ENCODE measurements at places on chromosomes 1 and 21.

GRCh38 chr1:21217812-21218596 is 41.3 kb upstream of the EIF4G3 start:
- DNase-seq, result peak; percentile 53

GRCh38 chr1:112542206-112542973 is 33.6 kb downstream of the WNT2B start:
- DNase-seq, result peak; percentile 15

DNA sequence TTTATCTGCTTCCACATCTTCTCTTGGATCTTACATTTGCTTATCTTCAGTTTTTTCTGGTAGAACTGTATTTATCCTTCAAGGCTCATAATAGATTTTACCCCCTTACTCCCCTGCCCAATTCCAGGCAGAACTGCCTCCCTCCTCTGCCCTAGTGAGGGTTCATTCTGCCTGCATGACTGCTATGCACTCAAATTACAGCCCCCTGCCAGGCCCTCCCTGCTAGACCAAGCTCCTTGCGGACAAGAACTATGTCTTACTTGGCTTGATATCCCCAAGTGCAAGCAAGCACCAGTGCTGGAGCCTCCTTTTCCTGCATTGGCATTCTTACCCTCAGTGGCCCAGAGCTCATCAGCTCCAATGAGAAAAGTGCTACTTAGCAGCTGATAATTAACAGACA is 18.1 kb downstream of the MAPKAPK2 start:
- DNase-seq, result no peak

GRCh38 chr1:209368864-209369598 is 214.5 kb upstream of the CAMK1G start:
- peak; percentile 84 for DNase-seq

- DNase-seq, result peak; percentile 84
Measured at GRCh38 chr1:178869119-178869697, 1.7 kb downstream of the ANGPTL1 start.

GRCh38 chr1:207288315-207288714 is 33.2 kb upstream of the CD55 start:
- DNase-seq, result no peak

DNA sequence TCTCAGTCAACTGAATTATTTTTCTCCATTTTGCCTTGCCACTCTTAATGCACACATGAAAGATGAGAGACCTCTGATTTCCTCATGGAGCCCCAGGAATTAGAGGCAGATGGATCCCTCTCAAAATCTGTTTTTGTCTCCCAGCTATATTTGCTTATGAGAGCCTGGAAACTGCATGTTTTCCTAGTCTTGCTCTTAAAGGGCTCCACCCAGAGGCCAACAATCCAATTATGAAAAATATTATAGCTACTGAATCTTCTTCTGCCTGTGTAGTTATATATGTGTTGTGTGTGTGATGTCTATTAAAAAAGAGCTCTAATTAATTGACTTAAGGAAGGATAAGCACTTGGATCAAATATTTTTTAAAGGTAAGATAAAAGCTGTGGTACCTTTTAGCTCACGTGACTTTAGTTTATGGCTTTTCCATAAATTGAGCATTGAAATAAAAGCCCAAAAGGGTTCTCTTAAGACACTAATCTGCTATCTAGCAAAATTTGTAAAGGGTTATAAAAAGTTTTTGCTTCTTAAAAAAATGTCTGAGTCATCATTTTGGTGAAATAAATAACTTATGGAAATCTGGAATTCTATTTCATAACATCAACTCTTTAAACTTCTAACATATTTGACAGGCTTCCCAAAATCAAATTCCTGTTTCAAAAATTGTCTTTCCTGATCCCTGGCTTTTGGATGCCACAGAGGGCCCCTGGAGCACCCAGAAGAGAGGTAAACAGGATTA is 31.2 kb upstream of the TSPEAR start:
- peak; percentile 28 for DNase-seq

GRCh38 chr1:17689011-17689410 is 66.1 kb upstream of the ACTL8 start:
- DNase-seq, result no peak

GRCh38 chr1:40622936-40623629 is 42.4 kb downstream of the RIMS3 start:
- DNase-seq, result no peak

DNA sequence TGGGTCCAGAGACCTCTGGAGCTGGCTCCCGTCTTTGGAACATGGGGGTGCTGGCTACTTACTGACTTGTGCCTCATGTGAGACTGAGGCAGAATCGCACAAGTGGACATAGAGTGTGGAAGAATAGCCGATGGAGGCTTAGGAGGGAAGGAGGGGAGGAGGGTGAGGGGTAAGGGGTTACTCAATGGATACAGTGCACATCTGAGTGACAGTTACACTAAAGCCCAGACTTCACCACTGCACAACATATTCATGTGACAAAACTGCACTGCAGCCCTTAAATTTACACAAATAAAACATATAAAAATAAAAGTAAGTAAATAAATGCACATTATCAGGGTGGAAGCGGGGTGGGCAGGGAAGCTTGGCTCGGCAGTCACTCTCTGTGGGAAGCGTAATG is 197.7 kb upstream of the RAB4A start:
- DNase-seq, result no peak

DNA sequence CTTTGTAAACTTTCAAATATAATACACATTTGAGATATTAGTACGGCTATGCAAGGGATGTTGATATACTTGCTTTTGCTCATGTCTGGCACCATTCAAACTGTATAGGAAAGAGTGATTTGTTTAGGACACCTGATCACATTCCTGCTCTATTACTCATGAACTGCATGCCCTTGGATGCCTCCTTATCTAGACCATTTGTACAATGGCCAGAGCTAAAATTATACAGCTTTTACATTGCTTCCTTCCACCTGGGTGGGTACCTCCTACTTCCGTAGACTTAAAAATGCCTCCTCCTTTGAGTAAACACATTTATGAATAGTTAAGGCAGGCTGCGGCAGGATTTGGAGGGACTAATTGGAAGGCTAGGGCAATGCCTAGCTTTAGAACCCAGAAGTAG is 85.4 kb upstream of the PBX1 start:
- no peak for DNase-seq

DNA sequence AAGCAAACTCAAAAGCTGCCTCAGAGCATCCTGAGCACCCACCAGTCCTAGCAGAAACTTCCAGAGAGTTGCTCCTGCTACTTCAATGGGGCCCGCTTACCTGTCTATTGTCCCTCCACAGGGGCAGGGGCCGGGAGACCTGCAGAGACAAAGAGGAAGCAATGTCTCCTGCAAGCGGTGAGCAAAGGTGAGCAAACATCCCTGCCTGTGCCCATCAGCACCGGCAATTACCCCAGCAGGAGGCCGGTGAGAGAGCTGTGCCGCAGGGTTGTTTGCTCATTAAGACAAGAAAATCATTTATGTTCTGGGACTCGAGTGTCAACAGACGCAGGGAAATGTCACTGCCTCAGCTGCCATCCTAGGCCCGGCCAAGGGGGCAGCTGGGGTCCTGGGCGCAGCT is 53.8 kb upstream of the TARDBP start:
- no peak for DNase-seq

GRCh38 chr1:48767975-48768510 is 8.6 kb downstream of the BEND5 start:
- no peak for DNase-seq

DNA sequence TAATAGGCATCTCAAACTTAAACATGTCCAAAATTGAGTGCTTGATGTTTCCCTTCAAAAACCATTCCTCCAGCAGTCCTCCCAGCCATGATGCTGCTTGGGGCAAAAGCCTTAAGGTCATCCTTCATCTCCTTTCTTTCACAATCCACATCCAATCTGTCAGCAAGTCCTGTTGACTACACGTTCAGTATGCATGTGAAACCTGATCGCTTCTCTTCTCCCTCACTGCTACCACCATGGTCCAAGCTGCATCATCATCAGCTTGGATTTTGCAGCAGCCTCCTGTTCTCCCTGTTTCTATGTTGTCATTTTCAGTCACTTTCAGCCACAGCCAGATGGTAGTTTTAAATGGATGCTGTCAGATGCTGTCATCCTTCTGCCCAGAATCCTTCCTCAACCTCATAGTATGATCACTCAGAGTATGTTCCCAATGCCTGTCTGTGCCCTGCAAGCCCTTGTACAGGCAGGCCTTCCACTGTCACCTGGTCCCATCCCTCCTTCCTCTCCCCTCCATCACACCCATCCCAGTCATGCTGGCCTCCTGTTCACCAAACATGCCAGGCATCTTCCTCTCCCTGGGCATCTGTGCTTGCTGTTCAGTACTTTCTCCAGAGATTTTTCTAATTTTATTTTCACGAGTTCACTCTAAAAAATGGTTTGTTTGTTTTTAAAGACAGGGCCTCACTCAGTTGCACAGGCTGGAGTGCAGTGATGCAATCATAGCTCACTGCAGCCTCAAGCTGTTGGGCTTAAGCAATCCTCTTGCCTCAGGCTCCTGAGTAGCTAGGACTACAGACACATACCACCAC is 66.0 kb downstream of the SYDE2 start:
- peak; percentile 75 for DNase-seq

GRCh38 chr1:73803380-73803779 is 394.6 kb downstream of the LRRIQ3 start:
- DNase-seq, result no peak

GRCh38 chr1:43446388-43446740 is 7.4 kb downstream of the HYI start:
- no peak for DNase-seq

DNA sequence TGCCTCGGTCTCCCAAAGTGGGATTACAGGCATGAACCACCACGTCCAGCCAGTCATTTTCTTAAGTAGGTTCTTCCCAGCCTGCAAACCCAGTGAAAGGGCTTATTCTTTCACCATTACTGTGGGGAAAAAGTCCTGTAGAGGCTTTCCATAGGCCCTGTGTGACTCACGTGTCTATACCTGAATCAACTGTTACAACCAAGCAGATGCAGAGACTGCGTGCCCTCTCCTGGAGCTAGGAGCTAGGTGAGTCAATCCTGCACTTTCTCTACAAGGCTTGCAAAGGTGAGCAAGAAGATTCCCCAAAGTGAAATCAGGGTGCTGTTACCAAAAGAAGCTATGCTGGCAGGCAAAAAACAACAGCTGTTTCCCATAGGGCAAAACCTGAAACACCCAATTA is 13.8 kb upstream of the MPZL1 start:
- no peak for DNase-seq

DNA sequence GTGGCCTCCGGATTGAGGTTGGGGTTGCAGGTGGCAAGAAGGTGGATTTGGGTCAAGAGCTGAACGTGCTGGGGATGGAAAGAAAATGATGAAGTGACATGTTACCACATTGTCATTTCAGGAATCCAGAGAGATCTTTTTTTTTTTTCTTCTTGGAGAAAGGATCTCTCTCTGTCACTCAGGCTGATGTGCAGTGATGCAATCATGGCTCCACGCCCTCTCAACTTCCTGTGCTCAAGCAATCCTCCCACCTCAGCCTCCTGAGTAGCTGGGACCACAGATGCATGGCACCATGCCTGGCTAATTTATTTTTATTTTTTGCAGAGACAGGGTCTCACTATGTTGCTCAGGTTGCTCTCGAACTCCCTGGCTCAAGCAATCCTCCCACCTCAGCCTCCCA is 80.6 kb downstream of the GON4L start:
- DNase-seq, result no peak

DNA sequence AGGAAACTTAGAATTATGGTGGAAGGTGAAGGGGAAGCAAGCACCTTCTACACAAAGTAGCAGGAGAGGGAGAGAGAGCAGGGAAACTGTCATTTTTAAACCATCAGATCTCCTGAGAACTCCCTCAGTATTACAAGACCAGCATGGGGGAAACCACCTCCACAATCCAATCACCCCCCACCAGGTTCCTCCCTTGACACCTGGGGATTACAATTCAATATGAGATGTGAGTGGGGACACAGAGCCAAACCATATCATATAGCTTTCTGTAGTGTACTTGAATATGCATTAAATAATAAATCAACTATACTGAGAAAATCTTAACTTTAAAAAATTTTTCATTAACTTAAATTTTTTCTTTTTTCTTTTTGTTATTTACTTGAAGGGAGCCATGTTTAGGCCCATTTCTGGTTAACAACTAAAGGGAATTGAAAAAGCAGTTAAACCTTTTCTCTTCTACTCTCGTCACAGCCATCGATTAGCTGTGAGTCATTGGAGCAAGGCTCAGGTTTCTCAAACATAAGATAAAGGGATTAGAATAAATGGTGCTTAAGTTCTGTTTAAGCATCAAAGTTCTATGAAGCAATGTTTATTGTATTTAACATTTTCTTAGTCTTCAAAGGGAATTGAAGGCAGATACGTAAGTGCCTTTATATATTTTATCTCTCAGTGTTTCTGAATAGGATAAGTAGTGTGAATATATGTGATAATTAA is 72.2 kb upstream of the DPT start:
- DNase-seq, result no peak

DNA sequence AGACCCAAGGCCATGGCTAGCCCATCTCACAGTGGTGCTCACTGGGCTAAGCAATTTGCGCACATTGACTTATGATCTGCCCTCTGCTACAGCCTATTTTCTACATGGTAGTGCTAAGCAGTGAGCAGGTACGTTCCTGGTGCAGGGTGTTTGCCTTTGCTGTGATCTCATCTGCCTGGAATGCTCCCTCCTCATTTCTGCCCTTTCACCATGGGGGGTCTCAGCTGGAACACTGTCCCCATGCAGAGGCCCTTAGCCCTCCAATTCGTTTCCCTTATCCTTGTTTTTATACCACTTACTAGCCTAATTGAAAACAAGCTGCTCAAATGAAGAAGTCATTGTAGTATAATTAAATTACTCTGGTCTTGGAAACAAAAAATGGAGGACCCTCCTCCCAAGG is 2.0 kb upstream of the B3GALT5 start:
- DNase-seq, result no peak

DNA sequence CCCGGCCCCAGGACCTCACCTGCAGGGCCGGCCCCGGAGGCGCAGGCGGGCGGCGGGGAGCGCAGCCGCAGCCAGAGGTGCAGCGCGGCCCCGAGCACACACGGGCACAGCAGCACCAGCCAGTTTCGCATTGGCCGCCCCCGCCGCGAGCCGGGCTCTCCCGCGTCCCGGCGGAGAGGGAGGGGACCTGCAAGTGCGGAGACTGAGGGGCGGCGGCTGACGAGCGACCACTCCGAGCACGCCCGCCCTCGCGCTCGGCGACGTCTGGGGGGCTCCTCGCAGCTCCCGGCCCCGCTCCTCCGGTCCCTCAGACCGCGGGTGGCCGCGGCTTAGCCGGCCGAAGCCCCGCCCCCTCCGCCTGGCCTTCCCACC is at the start of gene B3GALNT2:
TSS of gene B3GALNT2 (minus strand) at position 331 of the 372 bp plus-strand sequence. CDS start at position 131, 200 bp downstream.
- DNase-seq, result no peak

GRCh38 chr1:109802136-109802900 is 38.6 kb upstream of the EPS8L3 start:
- no peak for DNase-seq

DNA sequence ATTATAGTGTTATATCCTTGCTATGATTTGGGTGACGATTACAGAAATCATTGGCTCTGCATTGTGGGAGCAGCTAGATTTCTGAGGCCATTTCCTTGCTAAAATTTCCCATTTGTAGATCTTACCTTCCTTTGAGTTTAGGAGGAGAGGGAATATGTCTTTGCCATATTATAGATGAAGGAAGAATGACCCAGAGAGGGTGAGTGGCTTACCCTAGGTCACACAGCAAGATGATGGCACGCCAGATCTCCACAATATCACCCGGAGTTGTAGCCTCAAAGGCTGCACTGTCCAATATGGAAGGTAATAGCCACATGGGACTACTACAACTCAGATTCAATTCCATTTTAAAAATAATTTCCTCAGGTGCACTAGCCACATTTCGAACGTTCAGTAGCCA is 10.3 kb downstream of the CNTN2 start:
- no peak for DNase-seq

Measured in GM23248 (cell line).